Right cardiac atrium (tissue), 5 donors: ENCODE measurements at places on chromosomes 13 and 19. TPM values are rescaled to one million over a fixed set of nuclear protein-coding genes. Genes with fewer than 3 reads are reported as not detected.

DNA sequence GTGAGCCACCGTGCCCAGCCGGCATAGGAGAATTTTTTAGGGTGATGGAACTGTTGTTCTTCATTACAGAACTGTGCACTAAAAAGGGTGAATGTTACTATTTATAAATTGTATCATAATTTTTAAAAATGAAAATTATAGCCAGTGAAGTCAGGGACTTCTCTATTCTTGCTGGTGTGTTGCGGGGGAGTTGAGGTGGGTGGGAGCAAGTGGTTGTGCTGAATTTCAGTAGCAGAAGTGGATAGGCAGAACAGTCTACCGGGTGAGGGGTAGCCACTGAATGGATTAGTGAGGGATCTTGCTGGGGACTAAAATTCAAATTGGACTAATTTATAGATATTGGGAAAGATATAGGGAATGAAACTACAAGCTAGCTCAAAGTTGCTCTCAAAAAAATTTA, 74.0 kb downstream of the CAB39L start:
- DNase-seq, result no peak

- DNase-seq, result no peak
Measured at GRCh38 chr13:113078902-113079780, 26.4 kb upstream of the F7 start.

DNA sequence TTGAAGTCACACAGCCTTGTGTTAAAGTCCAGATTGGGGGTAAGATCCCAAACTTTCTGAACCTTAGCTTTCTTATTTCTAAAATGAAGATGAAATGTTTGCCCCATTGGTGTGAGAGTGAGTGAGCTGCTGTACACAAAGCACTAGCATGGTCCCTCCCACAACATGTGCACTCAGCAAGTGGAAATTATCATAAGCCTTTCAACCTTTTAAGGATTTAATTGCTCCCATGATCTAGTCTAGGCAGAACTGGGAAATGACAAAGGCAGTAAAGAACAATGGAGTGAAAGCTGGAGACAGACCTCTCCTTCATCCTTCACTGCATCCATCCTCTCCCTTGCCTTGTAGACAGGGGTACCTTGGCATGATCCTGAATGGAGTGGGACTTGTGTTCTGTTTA, 76.0 kb upstream of the GPR12 start:
- DNase-seq, result no peak

DNA sequence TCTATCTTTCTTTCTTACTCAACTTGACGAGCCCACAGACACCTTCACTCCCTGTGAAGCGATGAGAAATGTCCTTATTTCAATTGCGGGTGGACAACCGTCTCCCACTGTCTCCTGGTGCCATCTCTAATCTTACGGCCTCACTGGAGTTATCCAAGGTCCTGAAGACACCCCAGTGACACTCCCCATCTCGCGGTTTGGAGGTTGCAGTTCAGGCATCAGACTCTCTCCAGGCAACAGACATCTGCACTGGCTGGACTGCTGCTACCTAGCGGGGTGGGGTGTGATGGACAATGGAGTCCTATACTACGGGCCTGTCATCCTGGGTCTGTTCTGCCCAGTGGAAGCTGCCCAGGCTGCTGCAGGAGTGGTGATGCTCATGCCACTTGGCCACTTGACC, 18.3 kb upstream of the IRS2 start:
- no peak for DNase-seq

DNA sequence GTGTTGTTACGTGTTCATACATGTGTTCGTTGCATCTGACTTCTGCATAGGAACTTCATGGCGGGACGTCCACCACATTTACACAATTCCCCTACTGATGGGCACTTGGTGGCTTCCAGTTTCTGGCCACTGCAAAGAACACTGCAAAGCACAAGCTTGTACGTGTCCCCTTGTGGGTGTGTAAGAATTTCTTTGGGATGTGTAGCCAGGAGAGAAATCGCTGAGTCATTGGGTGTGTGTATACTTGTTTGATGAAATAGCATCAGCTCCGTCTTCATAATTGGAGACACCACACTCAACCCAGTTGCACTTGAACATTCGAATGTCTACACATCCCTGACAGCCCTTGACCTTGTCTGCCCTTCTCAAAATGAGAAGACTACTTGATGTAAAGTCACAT, 19.2 kb downstream of the KLK5 start:
- no peak for DNase-seq

DNA sequence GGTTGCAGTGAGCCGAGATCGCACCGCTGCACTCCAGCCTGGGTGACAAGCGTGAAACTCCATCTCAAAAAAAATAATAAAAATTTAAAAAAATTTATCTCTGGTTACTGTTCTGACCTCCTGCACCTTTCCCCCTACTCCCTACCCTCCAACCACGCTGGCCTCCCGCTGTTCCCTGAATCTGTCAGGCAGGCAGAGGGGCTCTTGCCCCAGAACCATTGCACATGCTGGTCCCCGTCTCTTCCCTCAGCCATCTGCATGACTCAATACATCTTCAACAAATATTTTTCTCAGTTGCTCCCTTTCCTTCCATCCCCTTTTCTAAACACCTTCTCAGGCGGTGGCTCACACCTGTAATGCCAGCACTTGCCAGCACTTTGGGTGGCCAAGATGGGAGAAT, 1.1 kb upstream of the FAM187B start:
- no peak for DNase-seq

- DNase-seq, result no peak
Measured at GRCh38 chr13:62635161-62635560, 1219.5 kb upstream of the PCDH20 start.

GRCh38 chr13:40458720-40458990, 207.8 kb downstream of the FOXO1 start:
- no peak for DNase-seq

GRCh38 chr19:40561947-40562346, 14.7 kb upstream of the SHKBP1 start:
- no peak for DNase-seq

DNA sequence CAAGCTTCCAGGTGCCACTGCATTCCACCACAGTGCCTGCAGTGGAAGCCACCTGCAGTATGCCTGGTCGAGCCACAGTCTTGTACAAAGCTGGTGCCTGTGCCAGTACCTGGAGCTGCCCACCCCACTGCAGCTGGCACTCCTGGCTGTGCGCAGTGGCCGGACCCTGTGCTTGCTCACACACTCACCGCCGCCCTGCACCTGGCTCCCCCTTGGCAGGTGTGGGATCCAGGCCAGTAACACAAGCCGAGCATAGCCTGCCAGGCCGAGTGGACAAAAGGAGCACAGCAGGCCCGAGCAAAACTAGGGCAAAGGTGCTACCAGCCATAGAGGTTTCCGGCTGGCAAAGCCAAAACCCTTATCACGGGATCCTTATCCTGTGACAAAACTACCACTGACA, 18.5 kb downstream of the UGGT2 start:
- DNase-seq, result peak; percentile 47

GRCh38 chr13:33053397-33054066, 37.3 kb downstream of the KL start:
- DNase-seq, result no peak

GRCh38 chr13:106738186-106738678, 170.3 kb upstream of the ARGLU1 start:
- DNase-seq, result no peak

- DNase-seq, result peak; percentile 38
Measured at GRCh38 chr19:18320865-18321733, 1.8 kb downstream of the LSM4 start.

DNA sequence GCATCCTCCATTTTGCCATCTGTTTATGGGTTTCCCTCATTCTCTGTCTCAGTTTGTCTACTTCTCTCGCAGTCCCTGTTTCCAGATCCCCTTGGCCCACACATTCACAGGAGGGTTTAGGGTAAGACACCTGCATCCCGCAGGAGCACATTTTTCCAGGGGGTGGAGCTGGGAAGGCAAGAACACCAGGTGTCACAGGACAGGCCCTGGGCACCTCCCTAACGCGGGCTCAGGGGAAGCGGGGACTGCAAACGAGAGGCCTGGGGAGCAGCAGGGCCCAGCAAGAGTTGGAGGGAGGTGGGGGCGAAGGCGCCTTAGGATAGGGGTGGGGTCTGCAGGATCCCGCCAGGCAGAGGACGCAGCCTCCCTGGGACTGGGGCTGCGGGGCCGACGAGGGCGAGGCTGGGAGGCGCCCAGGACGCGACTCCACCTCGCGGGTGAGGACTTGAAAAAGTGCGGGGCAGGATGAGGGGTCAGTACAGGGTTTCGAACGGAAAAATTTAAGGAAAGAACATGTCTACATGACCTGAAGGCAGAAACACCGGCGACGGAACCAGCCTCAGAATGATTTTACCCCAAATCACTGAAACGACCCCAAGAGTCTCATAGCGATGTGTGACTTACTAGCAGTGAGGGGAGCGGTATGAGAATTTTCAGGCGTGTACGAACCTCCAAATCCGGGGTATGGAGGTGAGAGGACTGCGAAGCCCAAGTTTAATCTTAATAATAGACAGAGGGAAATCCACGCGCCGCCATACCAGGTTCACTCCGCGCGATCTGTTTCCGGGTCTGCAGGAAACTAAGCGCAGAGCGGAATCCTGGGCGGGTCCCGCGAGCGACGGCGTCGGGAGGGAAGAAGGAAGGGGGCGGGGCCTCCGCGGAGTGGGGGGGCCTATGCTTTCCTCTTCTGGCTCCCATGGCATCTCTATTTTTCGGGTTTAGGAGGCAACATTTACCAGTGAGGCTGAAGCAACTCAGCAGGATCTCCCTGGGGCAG, 7.1 kb upstream of the ERVV-2 start:
- peak; percentile 49 for DNase-seq

DNA sequence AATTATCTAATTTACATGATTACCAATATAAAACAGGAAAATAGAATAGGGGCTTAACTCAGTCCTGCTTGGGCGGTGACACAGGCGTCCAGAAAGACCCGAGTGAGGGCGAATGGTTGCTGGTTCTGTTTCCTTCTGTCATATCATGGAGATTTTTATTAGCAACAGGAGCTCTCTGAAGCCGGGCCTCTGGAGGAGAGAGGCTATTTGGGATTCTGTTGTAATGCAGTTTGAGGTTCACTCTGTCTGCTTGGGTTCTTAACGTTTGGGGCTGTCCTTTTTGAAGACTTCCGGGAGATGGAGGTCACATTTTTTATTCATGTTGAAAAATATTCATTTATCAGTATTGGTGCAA, 115.7 kb upstream of the ZNF536 start:
- DNase-seq, result no peak

DNA sequence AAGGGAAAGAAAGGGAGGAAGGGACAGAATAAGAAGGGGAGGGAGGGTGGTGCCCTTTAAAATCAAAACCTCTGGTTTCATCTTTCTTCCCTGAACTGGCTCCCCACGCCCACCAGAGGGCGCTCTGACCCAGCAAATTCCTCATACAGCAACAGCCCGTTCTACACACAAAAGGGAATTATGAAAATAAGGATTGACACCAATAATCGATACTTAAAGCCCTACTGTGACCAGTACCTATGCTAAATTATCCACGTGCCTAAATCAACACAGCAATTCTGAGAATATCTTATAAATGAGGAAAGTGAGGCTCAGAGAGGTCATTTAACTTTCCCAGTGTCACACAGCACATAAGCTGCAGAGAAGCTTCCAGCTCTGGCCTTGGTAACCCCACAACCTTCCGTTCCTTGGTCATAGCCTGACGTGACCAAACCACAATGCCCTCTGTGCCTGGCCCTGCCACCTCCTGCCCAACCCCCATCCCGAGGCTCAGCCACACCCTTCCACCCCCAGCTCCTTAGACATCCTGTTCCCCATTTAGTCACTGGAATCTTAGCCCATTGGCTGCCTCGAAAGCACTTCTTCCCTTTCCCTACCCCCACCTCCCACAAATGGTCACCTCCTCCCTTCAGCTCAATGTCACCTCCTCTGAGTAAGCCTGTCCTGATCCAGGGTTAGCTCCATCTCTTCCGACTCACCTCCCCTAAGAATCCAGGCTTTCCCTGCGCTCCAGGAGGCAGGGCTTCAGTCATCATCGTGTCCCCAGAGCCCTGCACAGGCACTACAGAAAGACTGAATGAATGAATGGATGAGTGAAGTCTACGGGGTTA, 34.2 kb upstream of the PNMA8B start:
- peak; percentile 86 for DNase-seq

- no peak for DNase-seq
Measured at GRCh38 chr13:110456550-110456949, 105.0 kb downstream of the RAB20 start.

GRCh38 chr13:91045351-91046034, 302.0 kb upstream of the MIR17HG start:
- DNase-seq, result no peak

DNA sequence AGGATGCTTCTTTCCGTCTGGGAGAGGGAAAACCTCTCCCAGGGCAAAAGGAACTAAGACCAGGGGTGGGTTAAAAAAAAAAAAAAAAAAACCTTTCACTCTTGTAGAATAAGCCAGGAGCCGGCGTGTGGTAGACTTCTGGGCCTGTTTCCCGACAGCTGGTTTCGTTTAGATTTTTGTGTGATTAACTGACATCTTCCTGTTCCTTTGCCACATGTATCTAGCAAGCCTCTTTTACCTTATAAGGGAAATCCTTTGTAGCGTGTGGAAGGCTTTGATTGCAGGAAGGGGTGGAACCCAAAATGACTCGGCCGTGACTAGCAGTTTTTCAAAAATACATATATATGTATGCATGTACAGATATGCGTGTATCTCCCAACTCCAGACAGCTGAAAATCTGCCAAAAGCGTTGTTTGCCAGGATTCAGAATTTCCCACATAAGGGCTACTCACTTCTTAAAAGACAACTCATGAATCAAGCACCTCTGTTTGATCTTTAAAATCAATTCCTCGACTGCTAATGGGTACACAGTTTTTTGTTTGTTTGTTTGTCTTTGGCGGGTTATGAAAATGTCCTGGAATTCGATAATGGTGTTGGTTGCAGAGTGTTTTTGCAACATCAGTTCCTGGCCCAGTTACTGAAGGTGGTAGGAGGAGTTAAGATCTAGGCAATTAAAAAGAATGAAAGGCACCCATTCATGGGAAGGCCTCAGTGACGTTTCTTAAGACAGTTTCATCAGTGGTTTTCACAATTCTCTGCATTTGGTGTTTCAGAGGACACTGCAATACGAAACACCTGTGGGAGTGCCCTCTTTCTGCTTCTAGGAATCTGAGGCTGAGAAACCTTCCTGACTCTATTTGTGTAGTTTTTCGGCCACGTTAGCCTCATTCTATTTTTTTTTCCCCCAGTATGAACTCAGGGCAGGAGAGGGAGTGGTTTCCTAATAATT, 2.7 kb downstream of the TPM4 start:
- DNase-seq, result peak; percentile 88

Gene PCDH8
- polyA plus RNA-seq, result not detected

Gene LRRC63
- polyA plus RNA-seq, result not detected

Gene MBD3L2B
- polyA plus RNA-seq, result not detected

Gene TIMM44
- polyA plus RNA-seq, result 64.6 TPM

Gene CCDC8
- polyA plus RNA-seq, result 28.8 TPM

Gene KIR2DL1
- 0.11 TPM for polyA plus RNA-seq

Gene SERPINE3
- not detected for polyA plus RNA-seq

Gene TMPRSS9
- not detected for polyA plus RNA-seq

Gene SYNGR4
- polyA plus RNA-seq, result not detected

Gene CAPN12
- 0.91 TPM for polyA plus RNA-seq

Gene PGLYRP2
- not detected for polyA plus RNA-seq

Gene ZNF473
- polyA plus RNA-seq, result 2.1 TPM

Gene NEK3
- polyA plus RNA-seq, result 11.8 TPM

Gene TMEM147
- polyA plus RNA-seq, result 140 TPM
